ENCODE measurements at places on chromosomes 13 and 19.

DNA sequence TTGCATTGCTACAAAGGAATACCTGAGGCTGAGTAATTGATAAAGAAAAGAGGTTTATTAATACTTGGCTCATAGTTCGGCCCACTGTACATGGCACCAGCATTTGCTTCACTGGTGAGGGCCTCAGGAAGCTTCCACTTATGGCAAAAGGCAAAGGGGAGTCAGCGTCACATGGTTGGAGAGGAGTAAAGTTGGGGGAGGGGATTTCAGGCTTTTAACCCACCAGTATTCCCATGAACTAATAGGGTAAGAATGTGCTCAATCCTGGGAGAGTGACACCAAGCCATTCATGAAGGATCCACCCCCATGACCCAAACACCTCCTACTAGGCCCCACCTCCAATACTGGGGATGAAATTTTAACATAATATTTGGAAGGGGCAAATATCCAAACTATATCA, 82.5 kb upstream of the MYCBP2 start:
- no peak for DNase-seq

- no peak for DNase-seq
Measured at GRCh38 chr19:18097217-18097992, at the start of gene MAST3. MAST3 (plus strand) TSS chr19:18097778; CDS start chr19:18097793, 15 bp downstream.

DNA sequence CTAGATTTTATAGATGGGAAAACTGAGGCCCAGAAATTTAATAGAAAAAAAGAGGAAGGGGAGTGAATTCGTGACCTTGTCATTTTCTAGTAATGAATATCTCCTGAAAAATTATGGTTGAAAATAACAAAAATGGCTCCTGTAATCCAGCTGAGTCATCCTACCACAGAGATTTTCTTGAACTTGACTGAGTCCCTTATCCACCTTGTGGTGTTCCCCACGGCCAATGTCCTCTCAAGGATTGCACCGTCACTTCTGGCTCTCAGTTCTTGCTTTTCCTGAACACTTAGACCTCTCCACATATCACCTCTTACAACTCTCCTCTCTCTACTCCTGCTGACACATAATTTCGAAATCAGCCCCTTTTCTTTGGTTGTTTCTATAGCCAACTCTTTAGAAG, 1.2 kb upstream of the KATNAL1 start:
- DNase-seq: no peak

GRCh38 chr19:12675399-12675798, 6.3 kb downstream of the DHPS start:
- no peak for DNase-seq

DNA sequence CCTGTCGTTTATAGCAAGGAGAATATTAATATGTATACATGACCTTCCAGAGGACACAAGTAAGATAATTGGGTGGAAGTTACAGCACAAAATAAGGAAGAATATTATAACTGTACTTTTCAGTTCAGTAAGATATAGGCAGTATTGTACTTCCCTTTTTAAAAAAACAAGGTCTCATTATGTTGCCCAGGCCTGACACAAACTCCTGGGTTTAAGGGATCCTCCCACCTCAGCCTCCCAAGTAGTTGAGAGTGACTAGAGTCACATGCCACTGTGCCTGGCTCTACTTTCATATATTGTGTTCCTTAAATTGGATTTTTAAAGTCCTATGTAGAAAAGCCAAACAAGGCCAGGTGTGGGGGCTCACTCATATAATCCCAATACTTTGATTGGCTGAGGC, 19.5 kb upstream of the MAB21L1 start:
- no peak for DNase-seq

- no peak for DNase-seq
Measured at GRCh38 chr19:38850976-38851621, 1.3 kb upstream of the HNRNPL start.

DNA sequence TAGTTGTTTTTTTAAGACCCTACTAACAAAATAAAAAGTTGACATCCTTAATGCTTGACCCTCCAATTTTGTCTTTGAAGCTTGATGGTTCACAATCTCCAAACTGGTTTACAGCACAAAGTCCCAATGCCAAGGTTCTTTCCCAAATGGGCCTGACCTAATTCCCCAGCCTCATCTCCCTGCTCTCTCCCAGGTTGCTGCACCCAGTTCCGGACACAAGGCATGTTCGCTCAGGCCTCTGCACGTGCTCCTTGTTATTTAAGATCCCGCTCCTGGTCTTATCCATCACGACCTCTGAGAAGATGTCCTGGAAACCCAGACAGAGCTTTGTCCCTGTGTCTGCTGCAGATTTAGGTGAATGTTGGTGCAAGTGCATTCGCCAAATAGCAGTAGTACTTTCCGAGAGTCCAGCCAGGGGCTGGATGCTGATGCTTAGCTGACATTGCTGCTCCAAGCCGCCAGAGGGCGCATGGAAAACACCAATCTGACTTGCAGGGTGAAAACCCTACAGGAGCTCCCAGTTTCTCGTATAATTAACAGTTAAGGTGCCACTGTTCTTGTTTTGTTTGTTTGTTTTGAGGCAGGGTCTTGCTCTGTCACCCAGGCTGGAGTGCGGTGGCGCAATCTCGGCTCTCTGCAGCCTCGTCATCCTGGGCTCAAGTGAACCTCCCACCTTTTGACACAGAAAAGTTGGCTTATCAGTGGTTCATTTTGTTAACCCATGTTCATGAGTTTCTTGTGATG, 18.5 kb downstream of the LYPD3 start:
- DNase-seq: no peak

DNA sequence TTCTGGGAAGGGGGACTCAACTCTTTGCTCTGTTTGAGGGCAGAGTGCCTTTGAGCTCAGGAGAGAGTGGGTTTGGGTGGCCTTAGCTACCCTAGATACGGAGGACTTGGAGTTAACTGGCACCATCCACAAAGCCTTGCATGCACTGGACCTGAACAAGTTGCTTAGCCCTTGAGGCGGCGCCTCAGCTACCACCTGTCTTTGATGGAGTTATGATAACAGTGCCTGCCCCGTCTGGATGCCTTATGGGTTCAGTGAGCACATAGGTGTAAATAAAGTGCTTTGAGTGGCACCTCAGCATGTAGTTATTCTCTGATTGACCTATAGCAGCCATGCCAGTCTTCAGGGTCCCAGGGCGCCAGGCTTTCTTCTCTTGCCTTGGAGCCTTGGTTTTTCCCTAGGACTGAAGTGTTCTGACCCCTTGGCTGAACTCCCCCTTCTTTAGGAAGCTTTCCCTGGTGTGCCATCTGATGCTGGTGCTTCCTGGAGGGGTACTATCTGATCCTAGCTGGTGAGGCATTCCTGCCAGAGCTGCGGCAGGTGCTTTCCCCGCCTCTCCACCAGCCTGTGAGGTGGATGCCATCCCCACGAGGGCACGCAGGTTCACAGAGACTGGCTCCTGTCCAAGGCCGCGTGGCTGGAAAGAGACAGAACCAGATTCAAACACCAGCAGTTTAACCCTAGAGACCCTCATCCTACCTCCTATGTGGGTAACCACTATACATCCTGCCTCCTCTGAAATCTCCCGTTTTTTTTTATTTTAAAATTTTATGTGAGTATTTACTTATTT, 5.8 kb downstream of the BCKDHA start:
- no peak for DNase-seq

- no peak for DNase-seq
Measured at GRCh38 chr13:102872131-102872530, 26.3 kb downstream of the ERCC5 start.

- no peak for DNase-seq
Measured at GRCh38 chr19:47239610-47240296, 8.8 kb upstream of the BBC3 start.

DNA sequence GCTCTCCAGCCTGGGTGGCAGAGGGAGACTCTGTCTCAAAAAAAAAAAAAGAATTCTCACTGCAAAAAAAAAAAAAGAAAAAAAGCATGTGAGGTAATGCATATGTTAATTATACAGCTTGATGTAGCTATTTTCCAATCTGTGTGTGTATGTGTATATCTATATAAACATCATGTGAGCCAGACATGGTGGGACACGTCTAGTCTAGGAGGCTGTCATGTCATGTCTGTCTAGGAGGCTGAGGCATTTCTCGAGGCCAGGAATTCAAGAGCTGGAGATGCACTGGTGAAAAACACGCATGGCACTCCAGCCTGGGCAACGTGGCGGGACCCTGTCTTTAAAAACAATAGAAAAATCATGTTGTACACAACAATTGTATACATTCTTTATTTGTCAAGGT, 6.9 kb upstream of the SBK3 start:
- no peak for DNase-seq

GRCh38 chr13:31898378-31899071, 133.0 kb upstream of the FRY start:
- no peak for DNase-seq

GRCh38 chr13:98300956-98301641, 124.0 kb upstream of the RNF113B start:
- peak; percentile 52 for DNase-seq

- DNase-seq: peak; percentile 29
Measured at GRCh38 chr19:41785653-41786052, 10.7 kb upstream of the CEACAM3 start.

DNA sequence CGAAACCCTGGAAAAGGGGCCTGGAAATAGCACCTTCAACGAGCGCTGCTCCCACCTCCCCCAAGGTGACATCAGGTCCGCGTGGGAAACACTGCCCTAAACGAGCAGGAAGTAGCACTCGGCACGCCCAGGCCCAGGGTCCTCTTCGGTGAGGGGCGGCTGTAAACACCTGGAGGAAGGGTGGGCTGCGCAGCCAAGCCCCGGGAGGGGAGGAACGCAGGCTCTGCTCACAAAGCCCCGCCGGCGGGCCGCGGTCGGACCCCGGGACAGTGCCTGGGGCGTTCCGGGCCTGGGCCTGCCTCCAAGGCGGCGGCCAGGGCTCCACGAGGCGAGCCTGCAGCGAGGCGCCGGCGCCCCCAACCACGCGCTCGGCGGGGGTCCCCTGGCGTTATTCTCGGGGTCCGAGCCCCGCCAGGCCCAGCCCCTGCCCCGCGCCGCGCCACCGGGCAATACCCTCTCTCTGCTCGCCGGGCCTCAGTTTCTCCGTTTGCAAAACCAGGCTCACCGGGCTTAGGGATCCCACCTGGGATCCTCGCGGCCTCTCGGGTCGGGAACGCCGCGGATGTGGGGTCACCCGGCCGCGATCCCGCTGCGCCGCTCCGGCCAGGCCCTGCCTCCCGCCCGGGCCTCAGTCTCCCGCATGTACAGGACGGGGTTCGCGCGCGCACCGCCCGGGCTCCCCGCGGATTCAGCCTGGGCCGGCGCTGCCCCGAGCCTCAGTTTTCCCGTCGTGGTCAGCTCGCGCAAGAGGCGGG, 630 bp downstream of the RNF126 start:
- DNase-seq: no peak

DNA sequence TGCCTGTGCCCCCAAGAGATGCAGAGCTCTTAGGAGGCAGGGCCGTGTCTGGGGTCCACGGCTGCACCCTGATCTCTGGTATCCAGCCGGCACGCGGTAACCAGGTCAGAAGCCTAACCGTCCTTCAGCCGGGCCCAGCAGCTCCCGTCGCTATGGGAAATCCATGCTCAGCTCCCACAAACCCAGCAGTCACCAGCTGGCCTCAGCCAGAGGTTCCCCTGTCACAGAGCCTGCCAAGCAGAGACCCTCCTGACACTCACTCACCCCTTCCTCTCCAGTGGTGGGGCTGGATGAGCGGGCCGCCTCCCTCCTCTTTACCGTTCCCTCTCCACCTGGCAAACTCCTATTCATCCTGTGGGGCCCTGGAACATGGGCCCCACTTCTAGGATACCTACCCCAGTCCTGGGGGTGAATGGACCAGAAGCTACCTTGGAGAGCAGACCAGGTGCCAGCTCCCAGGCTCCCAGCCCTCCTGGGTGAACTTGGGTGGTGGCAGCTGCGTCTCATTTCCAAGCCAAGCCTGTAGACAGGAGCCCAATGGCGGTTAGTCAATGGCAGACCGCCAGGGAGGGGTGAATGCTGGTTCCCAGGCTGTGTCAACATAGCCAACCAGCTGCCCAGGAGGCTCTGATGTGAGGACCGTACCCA, 21.4 kb upstream of the TCF3 start:
- DNase-seq: no peak

DNA sequence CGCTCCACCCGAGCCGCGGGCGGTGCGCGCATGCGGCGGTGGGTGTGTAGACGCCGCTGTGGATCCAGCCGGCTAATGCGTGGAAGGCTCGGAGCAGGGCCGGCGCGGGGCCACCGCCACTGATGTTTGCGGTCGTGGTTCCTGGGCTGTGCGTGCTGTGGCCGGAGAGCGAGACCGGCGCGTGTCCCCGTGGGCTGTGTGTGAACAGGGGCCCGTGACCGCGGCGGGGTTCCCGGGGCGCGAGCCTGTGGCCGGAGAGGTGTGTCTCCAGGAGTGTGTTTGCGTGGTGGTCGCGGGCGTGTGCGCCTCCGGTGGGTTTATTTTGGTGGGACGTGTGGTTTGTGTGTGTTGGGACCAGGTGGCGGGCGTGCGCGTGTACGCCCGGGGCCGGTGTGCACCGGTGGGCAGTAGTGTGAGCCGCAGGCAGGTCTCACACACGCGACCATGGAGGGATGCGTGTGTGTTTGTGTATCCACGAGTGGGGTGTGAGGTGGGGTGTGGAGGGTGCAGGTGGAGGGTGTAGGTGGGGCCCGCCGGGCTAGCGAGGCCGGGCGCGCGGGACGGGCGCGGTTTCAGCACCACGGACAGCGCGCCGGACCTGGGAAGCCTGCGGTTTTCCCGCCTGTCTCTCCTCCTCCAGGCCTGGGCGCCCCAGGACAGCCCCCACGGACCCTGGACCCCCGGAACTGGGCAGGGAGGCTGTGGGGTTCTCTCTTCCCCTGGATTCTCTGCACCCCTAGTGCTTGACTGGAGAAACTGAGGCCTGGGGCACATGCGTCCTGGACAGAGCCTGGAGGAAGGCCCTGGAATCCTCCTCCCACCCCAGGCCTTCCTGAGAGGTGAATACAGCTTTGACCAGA, 1.6 kb downstream of the HCN2 start:
- no peak for DNase-seq

DNA sequence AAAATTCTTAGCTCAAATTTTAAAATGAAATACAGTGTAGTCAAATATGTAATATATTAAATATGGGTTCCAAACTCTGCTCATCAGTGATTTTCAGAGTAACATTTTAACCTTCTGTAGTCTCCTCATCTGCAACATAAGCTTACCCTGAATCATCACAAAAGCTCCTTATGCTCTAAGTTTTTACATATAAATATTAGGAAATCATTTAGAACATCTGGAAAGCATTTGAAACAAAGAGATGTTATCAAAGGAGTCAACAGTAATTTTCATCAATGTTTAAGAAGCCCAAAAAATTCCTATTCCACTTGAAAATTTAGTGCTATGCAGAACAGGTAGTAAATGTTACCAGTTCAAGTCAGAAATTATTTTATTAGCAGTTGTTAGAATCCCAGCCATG, 224.7 kb downstream of the DCT start:
- no peak for DNase-seq

- DNase-seq: no peak
Measured at GRCh38 chr19:29587518-29587986, 18.5 kb upstream of the POP4 start.

All from AG04450 (cell line).